ENCODE measurements at places on chromosomes 4 and X.
A peak's percentile ranks its signal among the peaks of the same experiment; 100 is the strongest.

DNA sequence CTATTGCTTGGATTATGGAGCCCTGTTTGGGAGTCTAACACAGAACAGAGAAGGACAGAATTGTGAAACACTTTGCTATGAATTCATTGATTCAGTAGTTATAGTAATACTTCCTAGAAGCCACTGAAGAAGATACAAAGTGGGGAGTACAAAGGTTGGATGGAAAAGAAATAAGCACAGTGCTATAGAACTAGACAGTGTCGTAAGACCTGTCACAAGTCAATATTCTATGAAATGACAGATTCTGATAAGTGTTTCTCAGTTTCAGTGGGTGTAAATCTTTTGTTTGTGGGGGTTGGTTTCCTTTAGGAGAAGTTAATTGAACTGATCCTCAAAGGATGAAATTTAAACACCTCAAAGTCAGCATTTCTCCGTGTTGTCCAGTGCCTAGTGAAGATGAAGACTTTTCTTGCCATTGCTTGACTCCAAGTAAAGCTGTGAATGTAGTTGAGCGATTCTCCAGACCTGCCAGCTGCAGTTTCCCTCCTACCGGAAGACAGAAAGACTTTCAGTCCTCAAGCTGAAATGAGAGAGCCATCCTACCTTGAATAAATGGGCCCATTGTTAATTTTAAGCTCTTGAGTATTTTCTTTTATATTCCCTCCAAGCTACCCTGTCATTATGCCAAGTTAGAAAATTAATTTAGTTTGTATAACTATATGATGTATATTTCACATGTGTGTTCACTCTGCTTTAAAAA lies 7.9 kb downstream of the PDLIM5 start:
- no peak for DNase-seq

- DNase-seq: no peak
Observed at GRCh38 chrX:37824491-37825214, 22.7 kb downstream of the DYNLT3 start.

DNA sequence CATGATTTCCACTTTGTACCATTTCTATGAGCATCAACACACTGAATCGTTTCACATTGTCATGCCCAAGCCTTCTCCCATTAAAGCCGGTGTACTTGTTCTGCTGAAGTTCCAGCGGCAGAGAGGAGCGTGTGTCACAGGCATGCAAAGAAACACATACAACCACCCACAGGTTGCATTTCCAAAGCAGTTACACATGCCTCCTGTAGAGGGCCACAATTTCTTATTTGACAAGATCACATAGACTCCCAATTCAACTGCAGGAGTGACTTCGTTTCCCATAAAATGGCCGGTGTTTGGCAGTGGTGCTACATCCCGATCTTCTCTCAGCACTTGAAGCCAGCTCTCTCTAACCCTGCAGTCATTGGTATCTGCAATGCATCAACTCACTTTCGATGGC lies 992.6 kb downstream of the NLGN4X start:
- DNase-seq: no peak

- DNase-seq: no peak
Observed at GRCh38 chr4:104591510-104591911, 96.8 kb upstream of the CXXC4 start.

GRCh38 chrX:145729635-145730034 lies 88.0 kb upstream of the SLITRK2 start:
- DNase-seq: no peak

DNA sequence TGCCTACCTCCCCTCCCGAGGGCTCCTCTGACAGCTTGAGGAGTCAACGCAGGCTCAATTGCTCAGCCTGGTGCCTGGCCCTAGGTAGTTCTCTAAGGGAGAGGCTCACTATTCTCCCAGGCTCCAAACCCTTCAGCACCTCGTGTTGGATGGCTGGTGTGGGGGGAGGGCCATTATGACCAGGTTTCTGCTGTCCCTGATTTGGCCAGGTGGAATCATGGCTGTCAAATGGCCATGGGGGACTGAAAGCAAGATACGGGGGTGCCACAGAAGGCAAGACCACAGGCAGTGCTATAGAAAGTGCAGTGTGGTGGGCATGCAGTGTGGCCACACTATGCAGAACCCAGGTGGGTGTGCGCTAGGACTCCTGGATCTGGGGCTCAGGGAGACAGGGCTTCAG lies 9.5 kb downstream of the PNMA6F start:
- DNase-seq: no peak

- no peak for DNase-seq
Observed at GRCh38 chr4:148079961-148080360, 348.1 kb downstream of the ARHGAP10 start.

GRCh38 chrX:150813922-150814321 lies 84.5 kb downstream of the CD99L2 start:
- DNase-seq: no peak

DNA sequence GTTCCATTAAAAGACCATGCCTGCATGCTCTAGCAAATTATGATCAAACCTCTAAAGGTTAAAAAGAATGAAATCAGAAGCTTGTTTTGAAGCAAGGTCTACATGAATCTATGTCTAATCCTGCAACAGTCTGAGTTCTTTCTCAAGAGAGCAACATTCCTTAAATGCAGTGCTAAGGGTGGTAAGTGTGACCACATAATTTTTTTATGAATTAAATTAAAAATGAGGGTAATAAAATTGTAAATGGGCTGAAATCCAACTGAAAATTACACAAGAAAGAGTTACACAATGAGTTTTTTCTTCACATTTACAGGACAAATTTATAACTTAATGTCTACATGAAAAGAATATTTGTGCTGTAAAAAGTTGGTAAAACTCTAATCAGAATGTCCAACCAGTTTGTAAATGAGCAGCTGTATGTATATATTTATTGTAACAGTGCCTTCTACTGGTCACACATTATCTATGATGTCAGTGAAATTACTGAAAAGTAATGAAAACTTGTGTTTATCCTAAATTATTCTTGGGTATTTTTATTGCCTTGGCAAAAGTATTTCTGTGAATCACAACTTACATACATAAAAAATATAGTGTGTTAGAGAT lies 336.3 kb upstream of the PITX2 start:
- no peak for DNase-seq

- DNase-seq: no peak
Observed at GRCh38 chr4:86757468-86757867, 91.7 kb downstream of the SLC10A6 start.

DNA sequence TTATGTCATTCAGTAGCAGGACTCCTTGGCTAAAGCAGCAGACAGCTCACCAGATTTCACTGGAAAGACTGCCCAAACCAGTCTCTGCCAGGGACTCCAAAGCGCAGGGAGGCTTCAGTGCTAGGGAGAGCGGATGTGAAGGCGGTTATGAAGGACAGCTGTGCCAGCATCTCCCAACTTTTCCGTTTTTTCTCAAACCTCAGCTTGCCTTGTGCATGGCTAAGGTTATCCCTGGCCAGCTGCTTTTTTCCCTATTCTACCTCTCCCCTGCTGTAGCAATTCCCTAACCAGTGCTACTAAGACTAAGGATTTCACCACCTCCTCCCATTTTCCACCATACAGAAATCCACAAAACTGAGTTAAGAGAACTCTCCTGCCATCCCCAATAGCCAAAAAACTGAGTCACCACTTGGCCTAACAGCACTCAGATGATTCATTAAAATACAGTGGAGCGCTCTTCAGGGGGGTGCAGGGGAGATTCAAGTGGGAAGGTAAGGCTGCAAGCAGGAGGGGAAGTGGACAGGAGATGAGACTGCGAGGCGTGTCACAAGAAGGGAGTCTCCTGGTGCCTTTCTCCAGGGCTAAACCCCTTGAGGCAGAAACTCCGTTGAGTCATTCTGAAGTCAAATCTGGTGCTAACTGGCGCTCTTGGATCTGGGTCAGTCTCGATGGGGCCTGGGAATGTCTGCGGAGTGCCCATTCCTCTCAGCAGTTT lies 90.7 kb downstream of the PALLD start:
- no peak for DNase-seq

GRCh38 chrX:38561126-38561868 lies at the start of gene TSPAN7:
Gene TSPAN7, plus strand, starts transcription at chrX:38561542. Its CDS starts 5 bp downstream, at chrX:38561547.
- peak; percentile 75 for DNase-seq
